Esophagus muscularis mucosa (tissue), 4 donors: ENCODE measurements at places on chromosomes 5 and 9. TPM values are rescaled to one million over a fixed set of nuclear protein-coding genes. Genes with fewer than 3 reads are reported as not detected.

DNA sequence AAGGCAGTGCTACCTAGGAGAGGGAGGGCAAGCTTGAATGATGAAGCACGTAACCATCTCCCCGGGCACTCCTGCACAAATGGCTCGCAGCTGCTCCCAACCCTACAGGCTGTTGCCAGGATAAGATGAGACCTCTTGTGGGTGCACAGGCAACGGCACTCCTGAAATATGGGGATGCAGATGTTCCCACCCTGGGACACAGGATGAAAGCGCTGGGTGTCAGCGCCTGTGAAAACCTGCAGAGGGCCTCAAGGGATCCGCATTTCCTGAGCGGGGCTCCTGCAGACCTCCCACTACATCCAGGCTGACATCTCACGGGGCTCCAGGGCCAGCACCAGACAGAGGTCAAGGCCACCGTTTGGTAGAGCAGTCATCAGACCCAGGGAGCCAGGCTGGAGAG lies 60.7 kb downstream of the SMIM23 start:
- H3K27me3 ChIP-seq = no peaks in the 10 kb centered on the region
- no peak for DNase-seq
- H3K4me1 ChIP-seq = no peaks in the 10 kb centered on the region
- H3K36me3 ChIP-seq = no peaks in the 10 kb centered on the region

- H3K4me1 ChIP-seq = peaks cover 8% of the 10 kb centered on the region
- H3K4me3 ChIP-seq = no peak overlapping the region
- no peaks in the 10 kb centered on the region for H3K36me3 ChIP-seq
These were observed 208.8 kb downstream of the MELK start for GRCh38 chr9:36781533-36781932.

DNA sequence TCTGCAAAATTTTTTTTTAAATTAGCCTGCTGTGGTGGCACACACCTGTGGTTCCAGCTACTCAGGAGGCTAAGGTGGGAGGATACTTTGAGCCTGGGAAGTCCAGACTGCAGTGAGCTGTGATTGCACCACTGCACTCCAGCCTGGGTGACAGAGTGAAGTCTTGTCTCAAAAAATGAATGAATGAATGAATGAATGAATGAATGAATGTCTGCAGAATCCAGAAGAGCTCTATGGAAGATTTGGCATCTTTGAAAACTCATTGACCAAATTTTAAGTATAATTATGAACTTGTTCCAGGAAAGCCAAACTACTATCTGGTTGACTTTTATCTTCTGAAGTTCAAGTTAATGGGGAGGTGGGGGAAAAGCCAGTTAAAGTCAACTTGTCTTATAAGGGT lies 94.2 kb upstream of the ERBIN start:
- H3K4me1 ChIP-seq = no peaks in the 10 kb centered on the region
- no peak overlapping the region for H3K4me3 ChIP-seq
- no peaks in the 10 kb centered on the region for H3K36me3 ChIP-seq
- no peaks in the 10 kb centered on the region for H3K27me3 ChIP-seq
- no peak overlapping the region for H3K27ac ChIP-seq

The ANXA2R gene
- total RNA-seq = 1.8 TPM

GRCh38 chr5:89342106-89342876 lies 459.3 kb upstream of the MEF2C start:
- no peaks in the 10 kb centered on the region for H3K36me3 ChIP-seq
- no peaks in the 10 kb centered on the region for H3K27me3 ChIP-seq
- H3K4me1 ChIP-seq = no peaks in the 10 kb centered on the region
- no peak overlapping the region for H3K27ac ChIP-seq
- no peak overlapping the region for H3K4me3 ChIP-seq

DNA sequence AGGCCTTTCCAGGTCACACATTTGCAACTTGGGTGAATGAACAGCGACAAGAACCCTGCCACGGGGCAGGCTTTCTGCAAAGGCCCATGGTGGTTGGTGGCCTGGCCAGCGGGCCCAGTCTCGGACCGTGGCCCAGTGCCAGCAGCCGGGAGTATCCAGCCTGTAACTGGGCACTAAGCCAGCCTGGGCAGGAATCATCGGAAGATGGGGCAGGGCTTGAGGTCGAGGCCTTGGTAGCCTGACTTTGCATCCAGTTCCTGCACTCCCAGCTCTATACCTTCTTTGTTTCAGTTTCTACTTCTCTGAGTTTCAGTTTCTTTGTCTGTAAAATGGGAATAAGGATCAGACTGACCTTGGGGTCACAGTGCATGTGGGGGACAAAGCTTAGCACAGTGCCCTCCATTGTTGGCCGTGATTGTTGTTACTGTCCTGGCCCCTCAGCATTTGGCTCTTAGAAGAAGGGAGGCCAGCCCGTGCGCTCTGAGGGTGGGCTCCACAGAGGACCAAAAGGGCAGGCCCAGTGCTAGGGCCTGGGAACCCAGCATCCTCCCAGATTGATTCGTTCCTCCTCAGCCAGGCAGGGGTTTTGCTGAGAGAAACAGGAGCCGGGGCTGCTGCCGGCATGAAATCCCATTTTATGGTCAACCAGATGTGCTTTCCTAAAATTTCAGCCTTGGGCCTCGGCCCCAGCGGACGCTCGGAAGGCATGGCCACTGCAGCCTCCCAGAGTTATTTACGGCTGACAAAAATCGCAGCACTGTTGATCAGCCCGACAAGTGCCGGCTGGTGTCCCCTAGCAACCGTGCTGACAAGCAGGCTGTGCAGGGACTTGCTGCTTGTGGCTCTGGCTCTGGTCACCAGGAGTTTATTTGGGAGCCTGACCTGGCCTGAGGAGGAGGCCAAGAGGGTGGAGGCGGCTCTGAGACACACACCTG lies 43.6 kb downstream of the JADE2 start:
- H3K4me1 ChIP-seq = peaks cover 57% of the 10 kb centered on the region
- no peak overlapping the region for H3K4me3 ChIP-seq
- H3K27ac ChIP-seq = peak overlapping the region; percentile 73
- H3K27me3 ChIP-seq = no peaks in the 10 kb centered on the region
- DNase-seq = no peak
- peaks cover 95% of the 10 kb centered on the region for H3K36me3 ChIP-seq

The ZNF483 gene
- total RNA-seq = 15.0 TPM

DNA sequence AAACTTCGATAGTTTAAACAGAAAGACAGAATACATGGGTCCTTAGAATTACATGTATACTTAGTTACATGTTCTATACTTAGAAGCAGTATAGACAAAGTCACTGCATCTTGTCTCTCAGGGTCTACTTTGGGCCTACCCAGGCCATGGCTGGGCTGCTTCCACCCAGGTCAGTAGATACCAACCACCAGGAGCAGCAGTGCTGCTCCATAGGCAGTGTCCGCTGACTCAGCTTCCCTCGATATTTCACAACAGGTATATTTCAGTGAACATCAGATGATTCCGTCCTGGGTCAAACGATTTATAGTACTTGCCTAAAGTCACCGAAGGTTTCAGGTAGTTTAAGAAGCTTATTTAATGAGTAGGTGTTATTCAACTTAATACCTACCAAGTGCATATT lies 18.0 kb downstream of the IARS1 start:
- no peaks in the 10 kb centered on the region for H3K27me3 ChIP-seq
- H3K36me3 ChIP-seq = peaks cover 100% of the 10 kb centered on the region
- H3K4me1 ChIP-seq = no peaks in the 10 kb centered on the region
- no peak overlapping the region for H3K4me3 ChIP-seq
- no peak for DNase-seq

The PLAC8L1 gene
- not detected for total RNA-seq

DNA sequence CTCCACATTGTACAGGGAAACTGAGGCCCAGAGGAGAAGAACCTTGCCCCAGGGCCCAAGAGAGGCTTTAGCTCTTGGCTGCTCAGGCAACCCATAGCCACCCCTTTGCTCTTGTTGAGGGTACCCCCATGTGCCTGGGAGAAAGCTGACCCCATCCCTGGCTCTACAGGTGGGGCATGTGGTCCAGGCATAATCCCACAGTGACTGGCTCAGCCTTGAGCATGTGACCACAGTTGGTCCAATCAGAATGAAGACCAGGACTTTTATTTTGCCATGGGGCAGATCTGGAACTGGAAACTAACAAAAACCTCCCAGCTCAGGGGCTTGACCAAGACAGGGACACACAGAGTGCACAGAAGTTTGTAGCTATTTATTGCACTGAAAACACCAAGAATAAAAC lies 29.3 kb downstream of the SLC6A7 start:
- H3K36me3 ChIP-seq = no peaks in the 10 kb centered on the region
- no peak overlapping the region for H3K4me3 ChIP-seq
- no peak overlapping the region for H3K27ac ChIP-seq
- DNase-seq = no peak

The TNIP1 gene
- total RNA-seq = 127 TPM

- H3K27me3 ChIP-seq = no peaks in the 10 kb centered on the region
- no peaks in the 10 kb centered on the region for H3K36me3 ChIP-seq
These were observed 290.9 kb upstream of the RGMB start for GRCh38 chr5:98482321-98483300.
